Activated gamma-delta T cell treated with anti-CD3 and anti-CD28 coated beads, Interleukin-2, amount 50 U/mL, for 16 hours (primary cell): ENCODE measurements at places on chromosomes 16 and 17.
A peak's percentile ranks its signal among the peaks of the same experiment; 100 is the strongest.

DNA sequence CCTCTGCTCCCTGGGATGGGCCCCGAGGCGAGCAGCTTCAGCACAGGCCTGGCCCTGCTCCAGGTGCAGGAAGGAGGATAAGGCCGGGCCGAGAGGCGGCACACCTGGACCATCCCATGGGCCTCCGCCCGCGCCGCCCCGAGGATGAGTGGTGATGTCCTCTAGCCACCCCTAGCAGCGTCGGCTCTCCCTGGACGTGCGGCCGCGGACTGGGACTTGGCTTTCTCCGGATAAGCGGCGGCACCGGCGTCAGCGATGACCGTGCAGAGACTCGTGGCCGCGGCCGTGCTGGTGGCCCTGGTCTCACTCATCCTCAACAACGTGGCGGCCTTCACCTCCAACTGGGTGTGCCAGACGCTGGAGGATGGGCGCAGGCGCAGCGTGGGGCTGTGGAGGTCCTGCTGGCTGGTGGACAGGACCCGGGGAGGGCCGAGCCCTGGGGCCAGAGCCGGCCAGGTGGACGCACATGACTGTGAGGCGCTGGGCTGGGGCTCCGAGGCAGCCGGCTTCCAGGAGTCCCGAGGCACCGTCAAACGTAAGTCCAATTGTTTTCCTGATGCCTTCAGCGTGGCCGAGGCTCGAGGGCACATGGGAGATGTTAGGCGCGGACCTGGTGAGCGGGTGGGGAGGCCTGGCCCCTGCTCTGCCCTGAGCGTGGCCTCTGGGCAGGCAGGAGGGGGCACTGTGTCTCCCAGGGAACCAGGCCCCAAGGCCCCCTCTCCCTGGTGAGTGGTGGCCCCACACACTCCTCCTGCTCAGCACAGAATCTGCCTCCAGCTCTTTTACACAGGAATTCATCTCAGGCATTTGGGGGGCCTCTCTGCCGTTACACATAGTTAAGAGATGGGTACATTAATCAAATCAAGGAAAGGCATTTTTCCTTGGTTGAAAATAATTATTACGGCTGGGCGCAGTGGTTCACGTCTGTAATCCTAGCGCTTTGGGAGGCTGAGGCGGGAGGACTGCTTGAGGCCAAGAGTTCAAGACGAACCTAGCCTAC is 855 bp downstream of the TMEM204 start:
- no peak for DNase-seq

- no peak for DNase-seq
These were observed 158.4 kb upstream of the IRX3 start for GRCh38 chr16:54444851-54445458.

DNA sequence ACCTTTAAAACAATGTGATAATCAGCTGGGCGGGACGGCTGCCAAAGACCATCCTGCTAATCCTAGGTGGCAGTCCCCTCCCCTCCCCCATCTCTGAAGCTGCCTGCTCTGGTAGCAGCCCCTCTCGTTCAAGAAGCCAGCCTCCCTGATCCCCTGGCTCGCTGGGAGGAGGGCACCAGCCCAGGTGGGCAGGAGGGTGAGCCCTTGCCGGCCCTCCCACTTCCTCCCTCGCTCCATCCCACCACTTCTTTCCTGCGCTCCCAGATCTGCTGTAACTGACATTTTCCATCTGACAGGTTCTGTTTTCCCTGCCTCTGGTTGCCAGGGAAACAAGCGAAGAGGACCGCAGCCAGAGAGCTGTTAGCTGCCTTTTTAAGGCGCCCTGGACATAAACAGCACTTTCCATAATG is 155.7 kb upstream of the TNRC6C start:
- no peak for DNase-seq

DNA sequence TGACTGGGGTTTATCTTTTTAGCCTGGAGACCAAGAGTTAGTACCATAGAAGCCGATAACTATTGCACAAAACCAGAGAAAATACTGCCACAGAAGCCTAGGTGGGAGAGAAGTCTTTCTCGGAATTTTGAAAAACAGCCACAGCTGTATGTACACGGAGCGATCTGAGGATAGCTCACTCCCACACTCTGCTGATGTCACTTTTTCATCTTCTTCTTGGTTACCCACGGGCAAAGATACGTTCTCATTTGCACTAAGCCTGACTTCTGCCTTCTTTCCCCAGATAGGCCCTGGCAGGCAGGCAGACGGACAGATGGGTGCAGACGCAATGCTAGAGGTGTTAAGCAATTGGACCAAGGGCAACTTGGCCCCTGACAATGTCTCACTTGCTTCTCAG is 9.1 kb upstream of the CBX4 start:
- DNase-seq, result no peak

GRCh38 chr17:34182036-34182803 is 72.9 kb upstream of the CCL2 start:
- no peak for DNase-seq

- no peak for DNase-seq
These were observed 21.7 kb upstream of the USP36 start for GRCh38 chr17:78862073-78863023.

GRCh38 chr17:49170216-49170615 is 37.6 kb downstream of the B4GALNT2 start:
- no peak for DNase-seq

- no peak for DNase-seq
These were observed 33.3 kb downstream of the CCDC42 start for GRCh38 chr17:8711291-8711690.

DNA sequence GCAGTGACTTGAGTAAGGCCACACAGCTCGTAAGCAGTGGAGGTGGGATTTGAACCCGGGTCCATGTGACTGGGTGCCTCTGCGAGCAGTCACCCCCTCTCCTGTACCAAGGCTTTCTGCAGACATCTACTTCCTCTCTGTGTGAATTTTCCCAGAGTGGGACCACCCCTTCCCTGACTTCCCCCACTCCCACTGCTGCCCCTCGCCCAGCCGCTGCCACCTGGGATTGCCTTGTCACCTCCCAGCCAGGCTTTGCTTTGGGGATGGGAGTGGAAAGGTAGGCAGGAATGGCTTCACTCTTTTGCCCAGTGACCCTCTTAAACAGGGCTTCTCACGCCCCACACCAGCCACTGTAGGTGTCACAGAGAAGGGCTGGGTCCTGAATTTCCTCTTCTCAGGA is 105.2 kb upstream of the SEC14L1 start:
- no peak for DNase-seq

DNA sequence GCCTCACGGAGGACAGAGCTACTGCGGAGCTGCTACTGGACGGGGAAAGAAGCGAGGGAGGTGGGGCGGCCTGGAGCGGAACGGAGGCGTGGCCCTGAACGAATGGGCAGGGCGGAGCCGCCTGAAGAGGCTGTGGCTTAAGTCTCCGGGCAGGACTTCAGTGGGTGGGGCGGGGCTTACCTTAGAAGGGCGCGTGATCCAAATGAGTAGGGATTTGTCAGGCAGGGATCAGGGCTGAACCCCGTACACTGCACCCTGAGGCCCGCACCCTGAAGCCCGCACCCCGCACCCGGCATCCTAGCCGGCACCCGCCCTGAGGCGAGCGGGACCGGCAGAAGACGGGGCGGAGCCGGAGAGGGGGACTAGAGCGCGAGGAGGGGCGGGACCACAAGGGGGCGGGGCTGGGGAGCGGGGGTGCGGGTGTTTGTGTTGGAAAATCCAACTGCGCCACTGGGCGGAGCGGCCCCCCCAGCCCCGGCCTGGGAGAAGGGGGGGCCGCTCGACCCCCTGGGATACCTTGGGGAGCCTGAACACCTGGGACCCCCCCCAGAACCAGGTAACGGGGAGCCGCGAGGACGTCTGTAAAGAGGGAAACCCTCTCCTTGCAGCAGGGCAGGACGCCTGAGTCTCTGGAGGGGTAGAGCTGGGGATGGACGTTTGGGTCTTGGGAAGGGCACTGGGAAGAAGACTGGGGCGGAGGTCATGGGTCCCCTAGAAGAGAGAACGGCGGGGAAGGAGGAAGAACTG is at the start of gene KDM6B:
TSS of gene KDM6B (plus strand) at position 423 of the 747 bp plus-strand sequence. CDS start 11,338 bp downstream, outside the sequence.
- peak; percentile 69 for DNase-seq
